Activated T-helper 1 cell treated with Interleukin-2 at 50 U/mL for 16 hours (primary cell): ENCODE measurements at places on chromosomes 7 and 10.

- DNase-seq = no peak
Observed at GRCh38 chr10:8639486-8640185, 585.1 kb downstream of the GATA3 start.

- no peak for DNase-seq
Observed at GRCh38 chr10:121157998-121158397, 306.8 kb downstream of the WDR11 start.

DNA sequence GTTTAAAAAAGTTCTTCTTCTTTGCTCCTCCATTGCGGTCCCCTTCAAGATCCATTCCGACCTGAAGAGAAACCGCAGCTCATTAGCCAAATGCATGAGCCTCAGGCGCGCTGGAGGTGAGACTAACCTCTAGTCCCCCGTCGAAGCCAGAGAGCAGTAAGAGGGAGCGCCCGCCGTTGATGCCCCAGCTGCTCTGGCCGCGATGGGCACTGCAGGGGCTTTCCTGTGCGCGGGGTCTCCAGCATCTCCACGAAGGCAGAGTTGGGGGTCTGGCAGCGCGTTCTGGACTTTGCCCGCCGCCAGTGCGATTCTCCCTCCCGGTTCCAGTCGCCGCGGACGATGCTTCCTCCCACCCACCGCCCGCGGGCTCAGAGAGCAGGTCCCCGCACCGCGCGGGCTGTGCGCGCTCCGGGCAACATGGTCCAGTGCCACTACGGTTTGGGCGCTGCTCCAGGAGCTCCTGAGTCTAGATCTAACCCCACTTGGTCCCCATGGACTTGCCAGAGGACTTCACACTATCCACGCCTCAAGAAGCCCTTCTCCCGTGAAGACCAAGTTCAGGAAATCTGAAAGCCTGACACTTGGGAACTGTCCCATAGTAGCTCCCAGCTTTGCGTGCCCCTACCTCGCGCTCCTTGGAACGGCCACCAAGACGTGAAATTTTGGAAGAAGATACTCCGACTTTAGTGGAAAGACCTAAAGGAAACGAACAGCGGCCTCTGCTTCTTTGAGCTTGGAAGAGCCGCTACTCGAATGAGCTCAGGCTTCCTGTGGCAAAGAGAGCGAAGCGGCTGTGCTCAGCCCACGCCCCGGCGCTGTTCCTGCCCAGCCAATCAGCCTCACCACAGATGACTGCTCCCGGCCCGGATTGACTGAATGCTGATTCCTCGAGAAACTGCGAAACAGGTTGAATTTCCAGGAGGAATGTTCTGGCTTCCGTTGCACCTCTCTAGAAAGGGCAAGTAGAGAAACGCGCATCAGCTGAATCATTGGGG lies at the start of gene ABCB1:
TSS of gene ABCB1 (minus strand) at position 755 of the 995 bp plus-strand sequence. CDS start at position 55, 700 bp downstream.
- peak; percentile 13 for DNase-seq

DNA sequence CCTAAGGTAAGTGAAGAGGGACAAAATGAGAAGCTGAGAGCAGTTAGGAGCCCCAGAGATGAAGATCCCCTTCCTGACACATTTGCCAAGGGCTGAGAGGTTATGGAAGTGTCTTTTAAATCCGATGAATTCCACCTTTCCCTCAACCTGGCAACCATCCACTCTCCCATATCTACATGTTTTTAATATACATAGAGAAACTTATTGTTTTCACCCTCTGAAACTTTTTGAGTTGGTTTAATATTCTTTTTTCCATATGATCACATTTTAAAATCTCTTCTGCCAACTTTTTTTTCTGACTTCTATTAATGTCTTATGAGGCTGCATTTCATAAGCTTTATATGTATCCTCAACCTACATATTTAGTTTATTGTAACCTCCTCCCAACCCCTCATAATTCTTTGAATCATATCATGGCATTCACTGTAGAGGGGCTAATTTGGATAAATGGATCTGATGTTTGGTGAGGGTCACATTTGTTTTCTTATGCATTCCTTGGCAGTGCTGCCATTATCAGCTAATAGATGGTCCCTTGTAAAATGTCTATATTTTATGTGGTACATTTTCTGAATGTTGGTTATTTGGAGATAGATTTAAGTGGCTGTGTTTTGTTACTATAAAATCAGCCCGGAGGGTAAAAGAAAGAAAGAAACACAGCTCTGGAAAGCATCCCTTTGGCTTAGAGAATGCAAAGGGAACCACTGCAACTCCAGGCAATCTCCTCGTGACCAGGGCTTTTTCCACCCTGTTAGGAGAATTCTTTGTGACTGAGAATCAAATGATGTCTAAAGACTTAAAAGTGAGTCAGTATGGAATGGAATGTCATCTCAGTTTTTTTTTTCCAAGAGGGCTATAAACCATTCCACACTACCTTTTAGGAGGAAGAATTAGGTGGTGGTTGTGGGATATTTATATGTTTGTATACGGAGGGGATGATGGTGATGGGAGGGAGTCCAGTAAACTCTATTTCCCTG lies 334.4 kb downstream of the SUGCT start:
- no peak for DNase-seq

DNA sequence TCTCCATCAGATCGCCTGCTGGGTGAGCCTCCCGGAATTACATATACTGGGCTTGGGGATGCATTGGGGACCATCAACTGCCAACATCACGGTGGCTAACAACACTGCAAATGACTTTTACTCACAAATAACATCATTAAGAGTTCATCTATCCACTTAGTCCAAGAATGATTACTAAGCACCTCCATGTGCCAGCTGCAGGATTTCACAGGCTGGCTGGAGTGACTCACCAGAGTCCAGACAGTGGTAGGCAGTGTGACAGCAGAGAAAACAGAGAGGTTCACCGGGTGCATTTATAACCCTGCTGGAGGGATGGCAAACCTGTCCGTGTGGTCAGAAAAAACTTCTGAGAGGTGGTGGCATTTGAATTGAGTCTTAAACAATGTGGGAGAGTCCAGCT lies 3.2 kb upstream of the IGFBP3 start:
- DNase-seq = no peak

- DNase-seq = peak; percentile 52
Observed at GRCh38 chr10:73931767-73932619, 21.1 kb downstream of the PLAU start.

GRCh38 chr10:76195654-76196390 lies 764.4 kb downstream of the LRMDA start:
- no peak for DNase-seq

- DNase-seq = peak; percentile 38
Observed at GRCh38 chr7:101743241-101743994, 74.0 kb upstream of the CUX1 start.

GRCh38 chr10:45373576-45374349 lies at the start of gene ALOX5:
TSS of gene ALOX5 (plus strand) at chr10:45374216. CDS start at chr10:45374280, 64 bp downstream.
- peak; percentile 17 for DNase-seq

- no peak for DNase-seq
Observed at GRCh38 chr10:127836966-127837365, 55.8 kb downstream of the CLRN3 start.

GRCh38 chr7:13882051-13882450 lies 107.4 kb downstream of the ETV1 start:
- DNase-seq = no peak

DNA sequence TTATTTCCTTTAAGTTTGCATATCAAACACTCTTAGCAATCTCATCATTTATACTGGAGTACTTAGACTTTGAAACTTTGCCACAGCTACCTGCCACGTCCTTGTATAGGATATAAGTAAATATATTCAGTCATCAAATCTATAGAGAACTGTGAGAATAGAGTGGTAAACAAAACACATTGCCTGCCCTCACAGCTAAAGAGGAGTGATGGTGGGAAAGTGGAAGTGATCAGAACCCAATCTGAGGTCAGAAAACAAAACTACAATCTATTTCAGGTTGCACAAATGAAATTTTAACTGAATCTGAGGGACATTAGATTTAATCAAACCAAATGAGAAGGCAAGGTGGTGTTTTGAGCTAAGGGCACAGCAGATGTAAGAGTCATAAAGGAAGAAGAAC lies 74.8 kb downstream of the ZEB1 start:
- no peak for DNase-seq

- no peak for DNase-seq
Observed at GRCh38 chr7:87171282-87171934, 19.2 kb downstream of the DMTF1 start.

GRCh38 chr7:19317461-19317860 lies 172.2 kb upstream of the FERD3L start:
- DNase-seq = no peak

GRCh38 chr7:36475381-36475780 lies 85.7 kb downstream of the ANLN start:
- DNase-seq = no peak

DNA sequence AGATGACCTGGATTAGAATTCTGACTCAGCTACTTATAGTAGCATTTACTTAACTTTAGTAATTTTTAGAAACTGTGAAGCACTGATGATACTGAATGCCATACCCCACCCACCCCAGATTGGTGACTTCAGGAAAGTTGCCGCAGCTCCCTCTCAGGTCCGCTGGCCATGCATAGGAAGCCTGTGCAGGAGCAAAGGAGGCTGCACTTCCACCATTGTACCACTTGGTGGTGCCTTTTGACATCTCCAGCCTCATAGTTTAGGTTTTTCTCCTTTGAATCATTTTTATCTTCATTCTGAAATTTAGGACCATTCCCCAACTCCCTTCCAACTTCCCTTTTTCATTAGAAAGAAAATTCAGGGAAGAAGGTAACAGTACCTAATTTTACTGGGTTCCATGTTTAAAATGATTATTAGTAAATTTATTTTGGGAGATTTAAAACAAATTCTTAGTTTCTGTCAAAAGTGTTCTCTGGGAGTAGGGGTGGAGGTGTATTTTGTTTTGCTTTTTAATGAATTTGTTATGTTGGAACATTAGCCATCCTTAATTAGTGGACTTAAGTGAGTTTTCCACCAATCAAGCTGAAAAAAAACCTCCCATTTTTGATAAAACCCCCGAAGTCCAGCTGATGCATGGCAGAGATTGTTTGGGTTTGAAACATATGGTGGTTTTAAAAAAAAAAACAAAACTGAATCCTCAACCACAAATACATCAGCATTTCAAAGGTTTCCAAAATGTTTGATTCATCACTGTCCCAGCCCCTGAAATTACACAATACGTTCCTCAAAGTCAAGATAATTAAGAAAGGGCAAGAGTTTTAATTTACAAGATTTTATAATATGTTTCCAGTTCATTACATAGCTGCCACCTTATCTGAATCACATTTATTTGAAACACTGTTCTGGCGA lies 109.6 kb downstream of the WNT2 start:
- DNase-seq = no peak

- no peak for DNase-seq
Observed at GRCh38 chr10:110003524-110003885, 4.3 kb upstream of the ADD3 start.

DNA sequence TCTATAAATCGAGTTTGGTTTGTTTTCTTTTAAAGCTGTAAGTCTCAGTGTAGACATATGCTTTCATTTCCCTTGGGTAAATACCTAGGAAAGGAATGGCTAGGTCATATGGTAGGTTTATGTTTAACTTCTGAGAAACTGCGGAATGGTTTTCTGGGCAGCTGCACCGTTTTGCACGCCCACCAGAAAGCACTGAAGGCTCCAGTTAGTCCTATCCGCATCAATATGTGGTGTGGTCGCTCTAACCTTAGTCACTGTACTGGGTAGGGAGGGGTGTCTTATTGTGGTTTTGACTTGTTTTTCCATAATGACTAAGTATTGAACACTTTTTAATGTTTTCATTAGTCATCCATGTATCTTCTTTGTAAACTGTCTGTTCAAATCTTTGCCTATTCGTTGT lies 279.5 kb upstream of the AKR1E2 start:
- DNase-seq = no peak

DNA sequence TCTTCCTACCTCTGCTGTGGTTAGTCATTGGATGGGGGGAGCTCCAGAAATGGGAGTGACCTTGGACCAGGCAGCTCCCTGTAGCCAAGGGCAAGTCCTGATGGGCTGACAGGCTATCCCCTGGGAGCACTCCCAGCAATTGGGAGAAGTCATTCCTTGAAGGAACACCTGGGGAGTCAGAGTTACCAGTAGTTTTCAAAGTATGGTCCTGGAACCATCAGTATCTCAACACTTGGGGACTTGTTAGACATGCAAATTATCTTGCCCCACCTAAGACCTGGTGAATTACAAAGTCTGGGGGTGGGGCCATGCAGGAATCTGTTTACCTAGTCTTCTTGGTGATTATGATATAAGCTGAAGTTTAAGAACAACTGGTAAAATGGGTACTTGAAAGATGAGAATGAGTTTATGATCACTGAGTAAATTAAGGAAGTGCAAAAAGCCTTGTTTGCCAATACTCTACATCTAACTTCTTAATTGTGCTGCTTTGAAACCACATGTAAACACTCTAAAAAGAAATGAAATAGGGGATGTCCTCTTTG lies 287.3 kb upstream of the LRRN3 start:
- no peak for DNase-seq

GRCh38 chr10:78762086-78762630 lies 306.6 kb upstream of the ZMIZ1 start:
- DNase-seq = no peak

DNA sequence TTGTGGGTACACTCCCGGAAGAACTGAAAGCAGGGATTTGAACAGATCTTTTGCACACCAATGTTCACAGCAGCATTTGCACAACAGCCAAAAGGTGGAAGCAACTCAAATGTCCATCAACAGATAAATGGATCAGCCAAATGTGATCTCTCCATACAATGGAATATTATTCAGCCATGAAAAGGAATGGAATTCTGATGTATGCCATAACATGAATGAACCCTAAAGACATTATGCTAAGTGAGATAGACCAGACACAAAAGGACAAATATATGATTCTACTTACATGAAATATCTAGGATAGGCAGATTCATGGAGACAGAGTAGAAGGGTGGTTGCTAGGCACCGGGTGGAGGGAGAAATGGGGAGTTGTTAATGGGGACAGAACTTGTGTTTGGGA lies 36.7 kb downstream of the CLEC2L start:
- DNase-seq = no peak

- no peak for DNase-seq
Observed at GRCh38 chr7:130695840-130696239, 9.5 kb upstream of the TSGA13 start.

GRCh38 chr10:25694206-25694933 lies 239.7 kb upstream of the MYO3A start:
- DNase-seq = no peak

DNA sequence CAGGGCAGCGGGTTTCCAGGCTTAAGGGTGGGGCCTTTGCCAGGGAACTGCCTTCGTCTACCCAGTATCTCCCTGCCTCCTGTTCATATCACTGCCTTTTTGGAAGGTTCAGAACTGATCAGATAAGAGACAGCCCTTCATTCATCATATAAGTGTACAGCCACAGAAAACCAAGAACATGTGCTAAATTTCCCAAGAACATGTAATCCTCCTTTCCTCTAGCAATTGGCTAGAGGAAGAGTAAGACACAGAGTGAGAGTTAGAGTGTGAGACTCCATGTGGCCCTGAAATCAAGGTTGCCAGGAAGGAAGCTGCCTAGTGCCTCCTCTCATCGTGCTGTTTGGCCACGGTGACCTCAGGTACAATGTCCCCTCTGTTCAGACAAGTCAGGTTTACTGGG lies 770.9 kb downstream of the TNS3 start:
- DNase-seq = no peak

- DNase-seq = no peak
Observed at GRCh38 chr10:101485681-101486554, 102.1 kb downstream of the POLL start.
